ENCODE measurements at places on chromosomes 3 and 15.

DNA sequence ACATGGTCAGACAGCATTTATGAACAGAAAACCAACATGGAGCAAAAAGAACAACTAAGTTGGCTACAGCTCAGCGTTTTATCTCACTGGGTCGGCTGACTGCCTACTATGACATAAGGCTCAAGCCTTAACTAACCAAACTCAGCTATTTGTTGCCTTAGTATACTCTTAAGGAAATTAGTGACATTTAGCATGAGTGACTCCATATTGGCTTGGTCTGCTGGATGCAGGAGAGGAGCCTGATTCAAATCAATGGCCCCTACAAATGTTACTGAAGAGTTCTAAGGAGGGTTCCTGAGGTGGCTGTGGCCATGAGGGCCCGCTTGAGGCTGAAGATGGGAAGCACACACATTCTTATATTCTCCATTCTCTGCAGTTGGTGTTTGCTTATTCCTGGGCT lies 20.1 kb upstream of the ALDH1L1 start:
- no peak for DNase-seq

- DNase-seq: no peak
Observed at GRCh38 chr3:114622001-114622400, 328.2 kb downstream of the TIGIT start.

GRCh38 chr15:41943543-41944312 lies 28.6 kb downstream of the EHD4 start:
- DNase-seq: no peak

DNA sequence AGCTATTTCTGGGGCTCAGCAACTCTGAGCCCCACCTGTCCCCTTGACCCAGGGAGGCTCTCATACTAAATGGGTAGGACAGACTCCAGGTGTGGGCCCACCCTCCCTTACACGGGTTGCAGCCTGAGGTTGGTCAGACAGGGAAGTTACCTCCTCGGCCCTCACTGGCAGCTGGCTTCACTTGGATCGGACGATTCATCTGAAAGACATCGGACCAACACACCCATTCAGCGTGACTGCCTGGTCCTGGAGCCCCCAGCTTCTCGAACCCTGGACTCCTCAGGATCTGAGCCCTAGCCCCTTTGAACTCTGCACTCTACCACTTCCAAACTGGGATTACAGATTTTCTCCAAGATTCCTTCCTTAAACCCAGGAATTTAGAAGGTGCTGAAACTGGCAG lies 15.4 kb downstream of the CELF6 start:
- no peak for DNase-seq

DNA sequence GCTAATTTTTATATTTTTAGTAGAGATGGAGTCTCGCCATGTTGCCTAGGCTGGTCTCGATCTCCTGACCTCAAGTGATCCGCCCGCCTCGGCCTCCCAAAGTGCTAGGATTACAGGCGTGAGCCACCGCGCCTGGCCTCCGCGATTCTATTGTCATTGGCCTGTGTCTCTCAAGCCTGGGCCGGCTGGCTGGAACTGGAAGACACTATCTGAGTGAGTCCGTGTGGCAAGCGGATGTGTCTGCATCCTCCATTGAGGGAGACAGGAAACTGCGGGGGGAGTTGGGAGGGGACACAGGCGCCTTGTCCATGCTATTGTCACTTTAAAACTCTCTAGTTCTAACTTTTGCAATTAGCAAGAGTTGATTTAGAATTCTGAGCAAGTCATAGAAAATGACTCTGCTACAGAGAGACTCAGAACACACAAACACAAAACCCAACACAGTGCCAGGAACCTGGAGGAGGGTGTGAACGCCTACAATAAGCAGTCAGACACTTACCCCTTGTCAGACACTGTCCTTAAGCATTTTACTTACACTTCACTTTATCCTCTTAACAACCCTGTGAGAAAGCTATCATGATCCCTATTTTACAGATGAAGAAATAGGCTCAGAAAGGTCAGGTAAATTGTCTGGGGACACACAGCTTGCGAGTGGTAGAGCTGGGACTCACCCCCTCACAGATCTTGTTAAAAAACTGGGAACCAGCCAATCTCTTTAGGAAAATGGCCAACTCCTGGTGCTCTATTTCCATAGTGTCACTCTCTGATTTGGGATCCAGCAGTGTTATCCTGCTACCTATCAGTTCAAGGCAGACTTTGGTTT lies 38.7 kb downstream of the ANP32A start:
- DNase-seq: no peak

DNA sequence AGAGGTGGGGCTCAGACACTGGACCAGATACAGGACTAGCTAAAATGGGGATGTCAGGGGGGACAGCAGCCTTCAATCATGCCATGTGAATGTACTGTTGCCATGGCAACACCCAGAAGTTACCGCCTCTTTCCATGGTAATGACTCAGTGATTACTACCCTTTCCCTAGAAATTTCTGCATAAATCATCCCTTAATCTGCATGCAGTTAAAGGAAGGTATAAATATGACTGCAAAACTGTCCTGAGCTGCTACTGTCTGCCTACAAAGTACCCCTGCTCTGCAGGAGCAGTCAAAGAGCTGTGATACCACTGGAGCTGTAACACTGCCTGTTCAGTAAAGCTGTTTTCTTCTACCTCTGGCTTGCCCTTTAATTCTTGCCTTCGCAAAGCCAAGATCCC lies 168.2 kb downstream of the PEAK1 start:
- no peak for DNase-seq

DNA sequence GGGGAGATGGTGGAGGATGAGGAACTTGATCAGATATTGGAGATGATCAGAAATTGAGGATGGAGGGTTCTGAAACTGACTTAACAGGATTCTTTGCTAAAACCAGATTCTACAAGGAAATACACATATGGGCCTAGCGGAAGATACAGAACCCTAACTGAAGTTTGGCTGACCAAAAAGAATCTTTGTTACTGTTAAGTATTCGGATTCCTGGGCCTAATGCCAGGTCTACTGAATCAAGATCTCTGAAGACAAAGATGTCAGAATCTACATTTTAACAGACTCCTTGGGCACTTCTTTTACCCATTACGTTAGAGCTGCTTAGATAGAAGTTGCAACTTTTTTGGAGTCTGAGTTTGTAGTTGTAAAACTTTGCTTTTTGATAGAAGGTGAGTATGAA lies 137.7 kb downstream of the FNDC3B start:
- DNase-seq: no peak

DNA sequence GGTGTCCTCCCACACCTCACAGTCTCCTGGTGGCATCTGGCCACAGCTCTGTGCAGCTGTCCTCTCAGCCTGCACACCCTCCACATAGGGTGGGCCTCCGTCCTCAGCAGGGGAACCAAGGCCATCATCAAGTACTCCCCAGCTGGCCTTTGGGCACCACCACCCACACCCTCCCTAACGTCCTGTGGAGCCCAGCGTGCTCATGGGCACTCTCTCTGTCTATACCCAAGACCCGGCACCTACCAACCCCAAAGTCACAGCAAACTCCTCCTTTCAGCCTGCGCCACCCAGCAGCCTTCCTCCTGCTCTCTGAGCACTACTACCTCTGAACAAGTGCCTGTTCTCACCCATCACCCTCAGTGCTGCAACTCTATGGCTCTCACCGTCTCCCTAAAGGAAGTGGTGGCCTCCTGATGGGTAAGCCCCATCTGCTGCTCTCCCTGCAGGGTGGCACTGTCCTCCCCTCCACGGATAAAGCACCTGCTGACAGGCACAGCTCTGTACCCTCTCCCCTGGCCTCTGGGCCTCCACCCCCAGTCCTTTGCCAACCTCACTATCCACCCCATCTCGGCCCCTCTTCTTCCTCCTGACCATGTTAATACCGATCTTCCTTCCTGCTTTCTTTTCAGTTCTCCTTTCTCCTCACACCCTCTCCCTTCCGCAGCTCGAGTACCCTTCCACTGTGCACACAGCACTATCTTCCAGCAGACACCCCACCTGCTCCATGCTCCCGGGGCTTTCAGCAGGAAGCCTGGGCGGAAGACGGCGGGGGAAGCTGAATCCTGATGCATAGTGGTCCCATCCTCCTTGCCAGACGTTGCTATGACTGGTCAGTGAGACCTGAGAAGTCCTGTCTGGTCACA lies 31.5 kb downstream of the SLC41A3 start:
- DNase-seq: no peak

DNA sequence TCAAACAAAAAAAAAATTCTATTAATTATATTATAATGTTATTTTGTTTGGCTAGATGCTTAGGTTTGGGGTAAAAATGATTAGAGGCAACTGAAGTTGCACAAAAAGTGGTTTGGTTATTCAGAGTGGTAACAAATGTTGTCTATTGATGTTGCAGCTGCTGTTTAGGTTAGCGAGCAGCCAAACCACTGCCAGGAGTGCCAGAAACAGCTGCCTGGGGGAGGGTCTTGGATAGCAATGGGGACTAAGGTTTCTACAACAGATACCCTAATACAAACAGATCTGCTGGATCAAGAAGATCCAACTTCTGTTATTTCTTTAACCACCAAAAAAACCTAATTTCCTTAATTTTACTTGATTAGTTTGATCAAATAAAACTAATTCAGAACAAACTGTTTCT lies 26.6 kb downstream of the BTLA start:
- no peak for DNase-seq

- DNase-seq: no peak
Observed at GRCh38 chr3:162799910-162800309, 1303.3 kb downstream of the OTOL1 start.

- DNase-seq: no peak
Observed at GRCh38 chr3:122032531-122032930, 10.5 kb upstream of the ILDR1 start.

GRCh38 chr3:74921676-74922075 lies 307.2 kb upstream of the CNTN3 start:
- no peak for DNase-seq

DNA sequence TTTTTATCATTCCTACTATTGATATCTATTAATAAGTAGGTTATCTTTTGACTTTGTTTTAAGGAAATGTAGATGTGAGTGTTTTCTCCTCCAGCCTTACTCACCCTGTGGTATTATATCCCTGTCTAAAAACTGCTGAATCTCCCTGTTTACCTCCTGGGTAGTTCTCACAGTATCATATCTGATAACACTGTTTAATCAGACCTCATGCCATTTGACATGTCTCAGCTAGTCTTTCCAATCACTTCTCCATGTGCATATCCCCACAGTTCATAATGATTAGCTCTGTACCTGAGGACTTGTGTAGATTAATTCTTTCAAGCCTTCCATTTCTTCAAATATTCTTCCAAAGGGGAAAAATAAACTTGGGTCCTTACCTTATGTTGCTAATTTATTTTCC lies 30.7 kb downstream of the DUOX2 start:
- no peak for DNase-seq

Data from NCI-H345 (cell line).